T follicular helper cell (primary cell): ENCODE measurements at places on chromosomes 4 and X.

- no peak for DNase-seq
Measured at GRCh38 chr4:14701896-14702295, 300.4 kb upstream of the CPEB2 start.

GRCh38 chr4:89173336-89174090, 62.2 kb downstream of the TIGD2 start:
- no peak for DNase-seq

GRCh38 chr4:130563185-130563888, 1467.4 kb downstream of the C4orf33 start:
- DNase-seq: no peak

DNA sequence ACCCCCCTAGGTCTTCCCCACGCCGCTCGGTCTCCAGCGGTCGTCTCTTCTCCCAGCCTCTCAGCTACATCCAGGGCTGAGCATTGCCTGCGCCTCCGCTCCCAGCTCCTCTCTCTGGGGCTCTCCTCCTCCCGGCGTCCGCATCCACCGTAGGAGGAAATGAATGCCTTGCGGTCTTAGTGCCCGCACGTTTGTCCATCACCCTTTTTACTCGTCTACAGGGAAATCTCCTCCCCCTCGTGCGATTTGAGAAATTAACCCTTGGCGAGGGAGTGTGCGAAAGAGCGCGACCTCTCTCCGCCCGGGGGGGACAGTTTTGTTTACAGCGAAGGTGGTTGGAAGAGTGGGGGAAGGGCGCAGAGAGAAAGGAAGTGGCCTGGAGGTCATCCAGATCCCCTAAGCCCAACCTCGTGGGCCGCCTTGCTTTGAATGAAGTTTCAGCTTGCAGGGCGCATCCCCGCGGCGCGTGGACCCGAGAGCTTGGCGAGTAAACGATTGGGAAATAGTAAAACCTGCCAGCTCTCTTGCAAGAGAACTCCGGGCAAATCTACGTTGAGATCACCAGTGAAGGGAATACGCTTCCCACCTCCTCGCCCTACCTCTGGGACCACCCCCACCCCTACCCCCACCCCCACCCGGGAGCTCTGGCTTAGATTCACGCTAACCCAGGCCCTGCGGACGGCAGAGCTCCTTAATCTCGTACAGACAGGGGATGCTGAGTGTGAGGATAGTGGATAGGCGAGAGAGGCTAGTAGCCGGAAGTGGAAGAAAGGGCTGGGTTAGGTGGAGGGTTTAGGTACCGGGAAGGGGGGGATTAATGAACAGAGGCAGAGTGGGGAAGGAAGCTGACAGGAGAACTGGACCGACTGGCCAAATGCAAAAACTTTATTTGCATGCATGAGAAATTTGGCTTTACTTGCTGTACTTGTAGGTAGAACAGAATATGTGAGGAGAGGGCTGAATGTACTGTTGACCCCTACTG, at the start of gene ELOVL6:
Gene ELOVL6, minus strand, starts transcription at position 181 of the 982 bp plus-strand sequence. CDS start 280 bp downstream, outside the sequence.
- DNase-seq: no peak

GRCh38 chrX:17464194-17464593, 89.2 kb downstream of the NHS start:
- no peak for DNase-seq

DNA sequence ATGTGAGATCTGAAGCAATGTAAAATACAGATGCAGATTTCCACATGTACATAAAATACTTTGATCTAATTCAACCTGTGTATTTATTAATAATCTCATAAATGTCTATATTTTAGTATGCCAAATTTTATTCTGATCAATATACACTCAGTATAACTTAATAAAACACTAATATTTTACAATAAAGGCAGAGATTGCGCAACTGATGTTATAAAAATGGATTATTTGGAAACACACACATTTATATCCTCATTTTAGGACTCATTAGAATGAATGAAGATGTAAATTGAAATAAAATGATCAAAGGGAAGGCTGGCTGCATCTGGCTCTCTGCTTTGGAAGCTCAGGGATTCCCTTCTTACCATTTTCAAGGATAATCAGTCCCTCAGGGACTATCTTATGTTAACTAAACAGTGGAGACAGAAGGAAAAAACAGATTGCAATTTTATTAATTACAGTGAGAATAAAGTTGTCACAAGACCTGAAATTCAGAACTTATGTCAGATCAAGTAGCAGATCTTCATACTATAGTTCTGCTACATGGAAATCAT, 900.9 kb upstream of the EPHA5 start:
- no peak for DNase-seq

DNA sequence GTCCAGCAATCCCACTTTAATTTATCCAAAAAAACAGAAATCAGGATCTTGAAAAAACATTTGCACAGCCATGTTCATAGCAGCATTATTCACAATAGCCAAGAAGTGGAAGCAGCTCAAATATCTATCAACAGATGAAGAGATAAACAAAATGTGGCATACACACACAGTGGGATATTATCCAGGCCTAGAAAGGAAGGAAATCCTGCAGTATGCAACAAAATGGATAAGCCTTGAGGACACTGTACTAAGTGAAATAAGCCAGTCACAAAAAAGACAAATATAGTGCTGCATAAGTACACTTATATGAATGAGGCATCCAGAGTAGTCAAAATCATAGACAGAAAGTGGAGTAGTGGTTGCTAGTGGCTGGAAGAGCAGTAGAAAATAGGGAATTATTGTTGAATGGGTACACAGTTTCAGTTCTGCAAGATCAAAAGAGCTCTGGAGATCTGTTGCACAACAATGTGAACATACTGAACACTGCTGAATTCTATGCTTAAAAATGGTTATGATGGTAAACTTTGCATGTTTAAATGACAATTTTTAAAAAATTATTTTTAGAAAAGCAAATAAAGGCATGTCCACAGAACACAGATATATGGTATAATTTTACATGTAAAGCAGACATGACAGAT, 25.6 kb downstream of the CHM start:
- DNase-seq: no peak

DNA sequence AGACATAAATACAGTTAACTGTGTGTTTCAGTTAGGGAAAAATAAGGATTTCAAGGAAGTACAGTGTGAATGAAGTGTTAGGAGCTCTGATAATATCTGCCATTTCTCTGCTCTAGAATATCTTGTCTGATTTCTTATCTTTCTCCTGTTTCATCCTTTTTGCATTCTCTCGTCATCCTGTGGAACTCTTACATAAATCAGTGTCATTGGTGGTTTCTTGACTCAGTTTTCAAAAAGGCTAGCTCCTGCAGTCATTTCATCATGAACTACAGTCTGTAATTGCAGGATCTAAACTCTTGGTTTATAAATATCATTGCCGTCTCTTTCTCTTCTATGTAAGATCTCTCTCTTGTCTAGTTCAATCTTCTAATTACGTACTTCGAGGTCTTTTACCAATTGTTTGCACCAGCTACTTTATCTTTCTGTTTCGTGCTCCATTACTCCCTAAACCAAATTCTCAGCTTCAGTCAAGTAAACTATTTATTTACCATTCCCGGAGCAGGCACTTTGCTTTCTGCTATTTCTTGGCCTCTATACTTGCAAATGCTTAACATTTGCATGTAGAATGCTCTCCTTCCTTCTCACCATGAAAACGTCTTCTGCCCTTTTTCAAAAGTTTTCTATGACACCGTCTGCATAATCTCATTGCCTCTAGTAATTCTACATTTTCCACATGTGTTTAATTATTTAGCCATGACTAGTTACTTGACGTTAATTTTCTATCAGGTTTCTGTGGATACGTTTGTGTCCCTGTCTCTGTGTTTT, 294.0 kb downstream of the TENM3 start:
- no peak for DNase-seq
